ENCODE measurements at places on chromosomes 11 and 22.

- DNase-seq, result peak; percentile 88
These were observed 38.2 kb downstream of the BRD1 start for GRCh38 chr22:49789289-49790141.

GRCh38 chr22:19704355-19705015, 9.8 kb upstream of the SEPTIN5 start:
- peak; percentile 3 for DNase-seq

- DNase-seq, result no peak
These were observed 16.8 kb downstream of the RELT start for GRCh38 chr11:73393011-73393380.

DNA sequence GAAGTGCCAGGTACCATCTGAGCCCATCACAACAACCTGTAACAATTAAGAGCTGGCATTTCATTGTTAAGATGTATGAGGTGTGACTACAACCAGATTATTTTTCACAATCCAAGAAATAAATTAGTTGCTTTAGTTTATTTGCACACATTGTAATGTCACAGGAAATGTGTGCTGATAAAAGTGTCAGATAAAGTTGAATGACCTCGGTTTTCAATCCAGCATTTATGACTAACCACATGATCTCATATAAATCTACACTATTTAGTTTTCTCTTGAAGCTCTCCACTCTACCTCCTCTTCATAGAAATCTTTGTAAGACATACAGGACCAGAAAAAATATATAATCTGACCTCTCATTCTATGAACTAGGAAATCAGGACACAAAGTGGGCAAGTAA, 166.2 kb downstream of the PGR start:
- no peak for DNase-seq

DNA sequence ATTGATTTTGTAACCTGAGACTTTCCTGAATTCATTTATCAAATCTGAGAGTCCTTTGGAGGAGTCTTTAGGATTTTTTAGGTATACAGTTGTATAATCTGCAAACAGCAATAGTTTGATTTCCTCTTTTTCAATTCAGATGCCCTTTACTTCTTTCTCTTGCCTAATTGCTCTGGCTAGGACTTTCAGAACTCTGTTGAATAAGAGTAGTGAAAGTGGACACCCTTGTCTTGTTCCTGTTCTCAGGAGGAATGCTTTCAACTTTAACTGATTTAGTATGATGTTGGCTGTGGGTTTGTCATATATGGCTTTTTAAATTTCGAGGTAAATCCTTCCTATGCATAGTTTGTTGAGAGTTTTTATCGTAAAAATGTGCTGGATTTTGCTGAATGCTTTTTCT, 227.4 kb downstream of the CSNK2A3 start:
- DNase-seq, result no peak

- no peak for DNase-seq
These were observed 171.0 kb downstream of the NELL1 start for GRCh38 chr11:20840341-20840740.

- peak; percentile 90 for DNase-seq
These were observed 22.0 kb downstream of the RHBDD3 start for GRCh38 chr22:29245626-29246385.

DNA sequence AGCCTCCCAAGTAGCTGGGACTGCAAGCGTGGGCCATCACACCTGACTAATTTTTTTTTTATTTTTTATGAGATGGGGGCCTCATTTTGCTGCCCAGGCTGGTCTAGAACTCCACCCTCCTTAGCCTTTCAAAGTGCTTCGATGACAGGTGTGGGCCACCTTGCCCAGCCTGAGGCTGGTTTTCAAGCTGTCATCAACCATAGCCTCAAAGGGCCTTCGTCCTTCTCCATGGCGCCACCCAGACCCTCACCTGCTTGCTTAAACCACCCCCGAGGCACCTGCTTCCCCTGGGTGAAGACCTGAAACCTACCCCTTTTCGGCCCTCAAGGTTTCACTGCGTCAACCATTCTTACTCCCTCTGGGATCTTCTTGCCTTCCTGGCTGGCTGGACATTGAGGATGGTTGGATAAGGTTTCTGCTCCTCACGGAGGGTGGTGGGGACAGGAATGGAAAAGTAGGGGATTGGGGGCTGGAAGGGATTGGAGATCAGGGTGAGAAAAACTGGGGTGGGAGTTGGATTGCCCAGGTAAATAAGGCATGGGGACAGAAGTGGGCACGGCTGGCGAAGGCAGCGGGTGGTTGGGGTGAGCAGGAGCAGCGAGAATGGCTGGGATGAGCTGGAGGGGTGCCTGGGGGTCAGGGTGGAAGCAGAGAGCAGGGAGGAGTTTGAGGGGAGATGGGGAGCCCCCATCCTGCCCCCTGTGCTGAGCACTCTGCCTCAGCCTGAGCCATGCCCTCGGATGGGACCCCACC, 2.8 kb upstream of the ACR start:
- no peak for DNase-seq

- DNase-seq, result no peak
These were observed 63.4 kb downstream of the TENM4 start for GRCh38 chr11:79377406-79377805.

GRCh38 chr11:398826-399225, 4.8 kb downstream of the PKP3 start:
- no peak for DNase-seq

- DNase-seq, result no peak
These were observed 120.9 kb upstream of the B3GAT1 start for GRCh38 chr11:134532921-134533421.

DNA sequence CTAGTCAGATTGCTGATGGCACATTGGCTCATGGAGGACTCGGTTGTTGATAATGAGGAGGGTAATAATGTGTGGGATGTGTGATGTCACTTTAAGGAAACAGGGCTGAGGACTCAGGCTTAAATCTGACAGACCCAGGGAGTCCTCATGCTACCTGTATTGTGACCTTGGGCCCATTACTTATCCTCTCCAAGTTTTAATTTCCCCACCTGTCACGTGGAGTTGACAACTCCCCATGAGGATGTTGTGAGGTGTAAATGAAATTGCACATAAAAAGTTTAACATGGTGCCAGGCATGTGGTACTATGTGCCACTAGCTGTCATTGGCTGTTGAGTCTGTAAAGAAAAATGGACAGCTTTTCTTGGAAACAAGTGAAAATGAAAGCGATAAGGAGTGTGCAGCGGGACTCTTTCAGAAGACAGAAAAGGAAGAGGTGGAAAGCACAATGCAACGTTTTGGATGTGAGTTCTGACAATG, 15.3 kb downstream of the IL10RA start:
- no peak for DNase-seq

- DNase-seq, result no peak
These were observed 32.2 kb downstream of the ZBTB16 start for GRCh38 chr11:114091516-114092397.

DNA sequence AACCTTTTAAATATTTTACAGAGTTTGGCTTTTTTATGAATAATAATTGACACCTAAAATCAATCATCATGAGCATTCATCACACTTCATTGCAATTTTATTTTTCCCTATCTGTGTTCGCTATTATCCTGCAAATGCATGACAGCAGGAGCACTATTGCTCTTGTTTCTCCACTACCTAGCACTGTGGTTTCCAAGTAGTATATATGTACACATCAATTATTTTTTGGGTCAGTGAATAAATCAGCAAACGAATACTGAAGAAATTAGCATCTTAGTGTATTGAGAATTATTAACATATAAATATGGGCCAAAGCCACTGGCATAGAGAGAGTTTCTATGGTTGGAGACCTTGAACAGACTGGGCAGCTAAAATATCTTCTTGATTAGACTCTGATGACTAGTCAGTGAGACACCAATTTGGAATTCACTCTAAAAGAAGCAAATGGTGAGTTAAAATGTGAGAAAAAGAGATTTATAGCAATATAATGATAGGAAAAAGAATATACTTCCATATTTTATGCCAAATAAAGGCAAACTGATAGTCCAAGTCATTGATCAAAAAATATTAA, 731.1 kb upstream of the LUZP2 start:
- peak; percentile 9 for DNase-seq

- no peak for DNase-seq
These were observed 243.1 kb upstream of the TENM4 start for GRCh38 chr11:79683930-79684329.

DNA sequence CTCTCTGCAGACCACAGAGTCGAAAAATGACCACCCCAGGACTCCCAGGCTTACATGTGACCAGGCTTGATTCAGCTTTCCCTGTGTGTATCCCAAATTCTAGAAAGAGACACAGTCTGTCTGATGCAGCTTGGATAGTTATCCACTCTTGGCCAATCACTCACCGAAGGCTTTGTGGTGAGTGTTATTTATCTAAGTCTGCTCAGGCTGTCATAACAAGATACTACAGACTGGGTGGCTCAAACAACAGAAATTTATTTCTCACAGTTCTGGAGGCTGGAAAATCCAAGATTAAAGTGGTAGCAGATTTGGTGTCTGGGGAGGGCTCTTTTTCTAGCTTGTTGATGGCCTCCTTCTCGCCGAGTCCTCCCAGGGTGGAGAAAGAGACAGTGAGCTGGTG, 63.2 kb downstream of the ZBTB16 start:
- DNase-seq, result no peak

GRCh38 chr11:12083380-12083779, 27.0 kb upstream of the MICAL2 start:
- no peak for DNase-seq

GRCh38 chr22:19448076-19448607, 631 bp upstream of the C22orf39 start:
- peak; percentile 71 for DNase-seq
